ENCODE measurements at places on chromosomes 12 and 14.

- no peak for DNase-seq
Measured at GRCh38 chr12:32718926-32719325, 36.8 kb downstream of the YARS2 start.

- DNase-seq = peak; percentile 30
Measured at GRCh38 chr12:25811656-25812126, 146.8 kb upstream of the RASSF8 start.

- DNase-seq = no peak
Measured at GRCh38 chr12:59649203-59649602, 53.4 kb downstream of the SLC16A7 start.

DNA sequence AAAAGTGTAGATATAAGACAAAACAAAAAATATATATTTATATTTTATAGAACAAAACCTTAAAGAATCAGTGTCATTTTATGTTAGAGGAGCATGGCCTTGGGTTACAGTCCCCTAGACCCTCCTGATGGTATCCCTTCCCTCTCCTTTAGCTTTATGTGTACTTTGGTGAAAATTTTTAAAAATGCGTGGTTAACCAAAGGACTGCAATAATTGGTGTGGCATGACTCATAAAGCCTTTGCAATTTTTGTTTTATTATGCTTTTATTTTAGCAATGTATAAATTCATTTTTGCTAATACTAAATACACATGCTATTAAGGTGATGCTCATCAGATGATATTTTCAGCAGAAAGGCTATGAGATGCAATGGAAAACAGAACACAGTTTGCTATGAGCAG, 264.4 kb downstream of the SYT1 start:
- no peak for DNase-seq

- DNase-seq = no peak
Measured at GRCh38 chr12:128852026-128852698, 1.1 kb upstream of the GLT1D1 start.

DNA sequence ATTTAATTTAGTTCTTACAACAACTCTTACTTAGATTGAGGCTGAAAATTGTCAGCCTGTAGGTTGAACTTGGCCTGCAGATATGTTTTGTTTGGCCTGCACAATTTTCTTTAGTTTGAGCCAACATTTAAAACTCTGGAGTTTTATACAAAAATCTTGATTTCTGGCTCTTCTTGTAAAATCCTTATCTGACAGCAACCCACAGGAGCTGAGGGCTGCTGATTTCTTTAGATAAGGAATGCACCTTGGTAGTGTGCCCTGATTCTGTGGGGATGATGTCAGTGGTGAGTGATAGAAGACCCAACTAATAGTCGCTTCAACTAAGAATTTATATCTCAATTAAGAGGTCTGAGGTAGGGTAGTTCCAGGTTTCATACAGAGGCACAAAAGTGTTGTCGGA, 49.5 kb downstream of the SOCS2 start:
- DNase-seq = no peak

DNA sequence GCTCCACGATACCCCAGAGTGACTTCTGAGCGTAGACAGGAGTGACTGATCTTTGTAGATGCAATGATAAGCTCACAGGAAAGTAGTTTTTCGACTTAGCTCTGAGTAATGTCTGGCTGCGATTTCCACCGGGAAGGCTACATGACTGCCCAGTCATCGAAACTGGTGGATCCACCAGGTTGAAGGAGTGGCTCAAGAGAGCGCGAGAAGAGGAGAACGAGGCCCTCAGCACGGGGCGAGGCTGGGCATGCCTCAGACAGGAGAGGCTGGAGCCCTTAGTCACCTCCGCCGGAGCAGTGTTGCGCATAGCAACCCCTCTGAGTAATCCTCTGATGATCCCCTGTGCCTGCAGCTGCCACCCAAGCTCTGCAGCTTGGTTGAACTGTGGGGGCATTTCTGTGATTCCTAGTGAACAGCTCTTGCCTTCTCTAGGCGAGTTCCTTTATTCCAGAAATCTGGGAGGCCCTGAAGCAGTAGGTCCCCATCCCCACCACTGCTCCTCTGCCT, 25.6 kb downstream of the ELK3 start:
- peak; percentile 99 for DNase-seq

- no peak for DNase-seq
Measured at GRCh38 chr14:104554088-104554607, 25.4 kb upstream of the C14orf180 start.

- peak; percentile 99 for DNase-seq
Measured at GRCh38 chr12:118052324-118053070, 8.5 kb downstream of the WSB2 start.

- DNase-seq = no peak
Measured at GRCh38 chr12:53862206-53862605, 76.4 kb upstream of the HOXC13 start.

DNA sequence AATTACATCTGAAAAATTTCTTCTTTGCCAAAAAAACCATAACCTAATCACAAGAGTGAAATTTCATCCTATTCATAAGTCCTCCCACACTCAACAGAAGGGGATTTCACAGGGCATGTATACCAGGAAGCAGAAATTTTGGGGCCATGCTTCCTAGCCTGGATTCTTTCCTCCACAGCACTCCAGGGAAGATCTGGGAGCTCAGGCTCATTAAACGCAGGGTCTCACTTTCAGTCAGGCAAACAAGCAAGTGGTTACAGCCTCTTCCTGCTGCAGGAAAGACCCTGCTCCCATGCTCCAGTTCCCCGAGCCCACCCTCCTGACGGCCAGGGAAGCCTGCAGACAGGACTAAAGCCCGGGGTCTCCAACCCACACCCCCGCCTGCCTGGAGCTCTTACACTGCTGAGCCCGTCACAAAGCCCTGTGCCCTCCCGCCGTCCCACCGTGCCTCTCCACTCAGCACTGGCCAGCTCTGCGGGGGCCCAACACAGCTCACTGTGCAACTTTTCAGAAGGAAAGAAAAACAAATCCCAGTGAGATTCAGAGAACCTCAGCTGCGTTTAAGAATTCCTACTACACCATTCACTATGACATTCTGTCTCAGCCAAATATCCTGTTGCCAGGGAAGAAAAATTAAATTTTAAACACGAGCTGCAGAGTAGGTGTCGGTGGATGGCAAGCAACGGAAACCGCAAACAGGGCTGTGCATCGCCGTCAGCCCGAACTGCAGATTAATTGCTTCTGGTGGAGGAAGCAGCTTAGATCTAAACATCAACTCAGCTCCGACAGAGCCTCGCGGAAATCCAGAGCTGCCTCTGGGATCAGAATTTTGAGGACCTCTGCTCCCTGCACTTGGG, 106.7 kb upstream of the SFSWAP start:
- no peak for DNase-seq

GRCh38 chr14:75433631-75434071, 5.8 kb downstream of the JDP2 start:
- peak; percentile 61 for DNase-seq

DNA sequence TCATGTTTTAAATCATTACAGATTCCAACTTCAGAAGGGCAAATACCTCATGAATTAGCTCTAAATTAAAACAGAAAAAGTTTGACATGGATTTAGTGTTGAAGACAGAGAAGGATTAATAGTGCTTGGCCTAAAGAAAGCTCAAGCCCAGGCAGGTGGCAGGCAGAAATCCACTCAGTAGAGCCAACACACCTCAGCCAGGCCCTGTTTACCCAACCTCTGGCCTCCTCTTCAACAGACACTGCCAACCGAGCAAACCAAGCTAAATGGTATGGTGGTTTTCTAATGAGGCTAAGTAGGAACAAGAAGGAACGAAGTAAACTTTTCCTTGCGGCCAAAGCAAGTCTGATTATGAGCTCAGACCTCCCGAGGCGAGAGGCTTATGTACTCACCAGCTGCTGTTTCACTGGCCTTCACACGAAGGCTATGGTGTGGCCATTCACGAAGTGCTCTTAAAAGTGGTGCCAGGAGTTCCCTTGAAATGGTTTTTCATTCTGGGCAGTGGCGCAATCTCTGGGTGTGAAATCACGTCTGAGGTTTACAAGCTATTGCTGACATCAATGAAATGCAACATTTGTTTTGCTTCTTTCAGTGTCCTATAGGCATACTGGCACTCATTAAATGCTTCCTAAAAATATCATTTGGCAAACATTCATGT, 124.1 kb upstream of the LGR5 start:
- DNase-seq = peak; percentile 44

GRCh38 chr12:115010324-115010995, 326.5 kb upstream of the TBX3 start:
- no peak for DNase-seq

- DNase-seq = peak; percentile 61
Measured at GRCh38 chr12:76024942-76025600, 6.5 kb downstream of the PHLDA1 start.

- DNase-seq = peak; percentile 18
Measured at GRCh38 chr12:31585271-31585670, 5.7 kb downstream of the DENND5B start.

DNA sequence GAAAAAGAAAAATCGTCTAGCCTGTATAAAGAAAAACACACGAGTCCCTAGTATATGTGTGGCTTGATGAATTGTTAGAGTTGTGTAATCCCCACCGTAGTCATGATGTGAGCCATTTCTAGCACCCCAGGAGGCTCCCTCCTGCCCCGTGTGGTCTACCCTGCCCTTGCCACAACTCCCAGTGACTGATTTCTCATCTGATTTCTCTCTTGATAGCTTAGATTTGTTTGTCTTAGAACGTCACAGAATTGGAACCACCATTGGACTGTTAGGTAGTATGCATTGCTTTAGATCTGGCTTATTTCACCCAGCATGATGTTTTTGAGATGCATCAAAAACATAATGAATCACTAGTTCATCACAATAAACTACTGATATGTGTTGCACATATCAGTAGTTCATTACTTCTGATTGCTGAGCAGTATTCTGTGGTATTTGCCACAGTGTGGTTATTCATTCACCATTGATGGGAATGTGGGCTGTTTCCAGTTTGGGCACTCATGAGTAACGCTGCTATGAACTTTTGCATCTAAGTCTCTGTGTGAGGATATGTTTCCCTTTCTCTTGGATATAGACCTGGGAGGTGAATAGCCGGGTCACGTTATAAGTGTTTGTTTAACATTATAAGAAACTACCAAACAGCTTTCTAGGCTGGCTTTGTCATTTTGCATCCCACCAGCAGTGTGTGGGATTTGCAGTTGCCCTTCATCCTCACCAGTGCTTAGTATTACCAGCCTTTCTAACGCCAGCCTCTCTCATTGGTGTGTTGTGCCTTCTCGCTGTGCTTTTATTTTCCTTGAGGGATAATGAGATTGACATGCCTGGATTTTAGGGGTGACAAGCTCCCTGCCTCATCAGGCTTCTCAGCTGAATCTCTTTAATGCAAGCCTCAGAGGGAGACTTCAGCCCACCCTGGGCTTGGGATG, 31.9 kb upstream of the NCOR2 start:
- DNase-seq = no peak

GRCh38 chr12:4045786-4046494, 172.7 kb upstream of the PARP11 start:
- DNase-seq = no peak

DNA sequence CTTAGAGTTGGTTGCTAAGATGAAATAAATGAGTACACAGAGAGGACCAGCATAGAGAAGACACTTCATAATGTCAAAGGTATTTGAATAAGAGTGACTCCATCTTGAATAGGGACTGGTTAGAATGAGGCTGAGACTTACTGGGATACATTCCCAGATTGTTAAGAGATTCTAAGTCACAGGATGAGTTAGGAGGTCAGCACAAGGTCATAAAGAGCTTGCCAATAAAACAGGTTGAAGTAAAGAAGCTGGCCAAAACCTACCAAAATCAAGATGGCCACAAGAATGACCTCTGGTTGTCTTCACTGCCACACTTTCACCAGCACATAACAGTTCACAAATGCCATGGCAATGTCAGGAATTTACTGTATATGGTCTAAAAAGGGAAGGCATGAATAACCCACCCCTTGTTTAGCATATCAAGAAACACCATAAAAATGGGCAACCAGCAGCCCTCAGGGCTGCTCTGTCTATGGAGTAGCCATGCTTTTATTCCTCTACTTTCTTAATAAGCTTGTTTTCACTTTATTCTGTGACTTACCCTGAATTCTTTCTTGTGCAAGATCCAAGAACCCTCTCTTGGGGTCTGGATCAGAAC, 8.3 kb upstream of the SERPINA1 start:
- no peak for DNase-seq

- no peak for DNase-seq
Measured at GRCh38 chr14:52949249-52949648, 1.6 kb downstream of the FERMT2 start.

GRCh38 chr14:74979442-74980397, 23.0 kb upstream of the EIF2B2 start:
- DNase-seq = peak; percentile 99

- no peak for DNase-seq
Measured at GRCh38 chr12:104329707-104330532, 26.4 kb downstream of the EID3 start.

GRCh38 chr12:32777159-32777558, 21.5 kb upstream of the YARS2 start:
- DNase-seq = no peak

GRCh38 chr12:127342861-127343260, 924.1 kb upstream of the TMEM132C start:
- DNase-seq = no peak

GRCh38 chr14:25011095-25011494, 38.9 kb downstream of the STXBP6 start:
- DNase-seq = no peak

DNA sequence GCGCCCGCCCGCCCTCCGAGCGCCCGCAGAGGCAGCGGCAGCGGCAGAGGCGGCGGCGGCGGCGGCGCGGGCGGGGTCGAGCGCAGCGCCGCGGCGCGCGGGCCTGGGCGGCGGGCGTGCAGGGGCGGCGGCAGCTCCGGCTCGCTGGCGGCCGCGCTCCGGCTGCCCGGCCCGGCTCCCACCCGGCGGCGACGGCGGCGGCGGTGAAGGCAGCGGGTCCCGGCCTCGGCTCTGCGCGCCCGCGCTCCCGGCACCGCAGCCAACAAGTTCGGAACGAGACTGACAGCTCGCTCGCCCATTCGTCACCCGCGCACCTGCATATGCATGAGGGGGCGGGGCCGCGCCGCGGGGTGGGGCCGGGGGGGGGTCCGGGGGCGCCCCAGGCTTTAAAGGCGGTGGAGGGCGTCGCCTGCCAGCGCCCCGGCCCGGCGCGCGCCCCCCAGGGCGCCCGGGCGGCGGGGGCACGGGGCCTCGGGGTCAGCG, at the start of gene JAG2:
TSS of gene JAG2 (minus strand) at position 281 of the 483 bp plus-strand sequence. CDS start 356 bp downstream, outside the sequence.
- DNase-seq = peak; percentile 61

- peak; percentile 94 for DNase-seq
Measured at GRCh38 chr12:67910360-67911274, 78.6 kb upstream of the IFNG-AS1 start.

- no peak for DNase-seq
Measured at GRCh38 chr14:50828721-50829488, 2.1 kb downstream of the NIN start.
